Activated naive CD4-positive, alpha-beta T cell treated with anti-CD3 and anti-CD28 coated beads, Interleukin-2, amount 10 ng/mL, durations not matched to agents 7 days and 5 days (primary cell): ENCODE measurements at places on chromosomes 12 and 14.
A peak's percentile ranks its signal among the peaks of the same experiment; 100 is the strongest.

DNA sequence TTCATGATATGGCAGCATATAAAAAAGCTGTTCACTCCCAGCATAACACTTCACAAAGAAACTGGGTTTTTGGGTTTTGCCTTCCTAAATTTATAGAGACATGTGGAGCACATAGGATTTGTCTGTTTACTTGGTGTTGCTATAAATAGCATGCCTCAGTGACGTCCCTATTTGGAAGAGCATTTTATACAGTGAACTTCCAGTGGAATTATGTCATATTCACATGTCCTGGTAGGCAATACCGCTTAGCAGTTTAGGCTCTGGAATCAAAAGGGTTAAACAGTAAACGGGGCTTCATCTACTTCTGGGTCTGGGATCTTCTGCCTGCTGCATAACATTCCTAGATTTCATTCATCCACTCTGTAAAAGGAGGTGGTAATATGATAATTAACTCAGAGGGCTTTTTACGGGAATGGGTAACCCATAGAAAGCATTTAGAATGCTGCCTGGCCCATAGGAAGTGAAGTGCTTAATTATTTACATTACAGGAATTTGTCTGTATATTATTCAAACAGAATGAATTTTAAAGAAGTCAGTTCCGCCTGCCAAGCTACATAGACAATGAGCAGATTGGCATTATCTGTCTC is 396.1 kb downstream of the TMTC2 start:
- DNase-seq = no peak

DNA sequence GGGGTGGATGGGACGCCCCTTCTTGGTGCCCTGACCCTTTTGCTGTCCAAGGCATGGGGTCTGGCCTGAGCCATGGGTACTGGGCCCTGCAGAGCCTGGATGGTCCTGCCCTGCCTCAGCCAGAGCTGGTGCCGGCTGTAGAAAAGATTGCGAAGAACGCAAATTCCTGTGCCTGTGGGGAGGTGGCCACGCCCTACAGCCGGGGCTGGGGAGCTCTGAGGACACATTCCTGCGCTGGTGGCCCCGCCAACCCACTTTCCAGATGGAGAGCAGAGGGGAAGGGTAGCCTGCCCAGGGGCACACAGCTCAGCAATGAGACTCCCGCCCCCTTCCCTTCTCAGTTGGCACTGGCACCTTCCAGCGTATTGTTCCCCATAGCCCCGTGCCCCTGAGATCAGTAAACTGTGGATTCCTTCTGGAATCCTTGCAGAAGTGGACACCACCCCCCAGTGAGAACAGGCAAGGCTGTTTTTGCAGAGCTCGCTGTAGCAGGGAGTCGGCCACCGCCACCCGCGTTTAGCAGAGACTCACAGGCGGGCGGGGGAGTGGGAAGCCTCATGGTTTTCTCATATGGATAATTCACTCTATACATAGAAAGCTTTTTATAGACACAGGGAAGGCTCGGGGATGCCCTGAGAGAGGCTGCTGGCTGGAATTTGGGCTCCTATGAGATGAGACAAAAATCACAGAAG is 8.6 kb downstream of the INF2 start:
- DNase-seq = no peak

- peak; percentile 70 for DNase-seq
Observed at GRCh38 chr14:106879241-106879640, 1352.9 kb downstream of the TMEM121 start.

DNA sequence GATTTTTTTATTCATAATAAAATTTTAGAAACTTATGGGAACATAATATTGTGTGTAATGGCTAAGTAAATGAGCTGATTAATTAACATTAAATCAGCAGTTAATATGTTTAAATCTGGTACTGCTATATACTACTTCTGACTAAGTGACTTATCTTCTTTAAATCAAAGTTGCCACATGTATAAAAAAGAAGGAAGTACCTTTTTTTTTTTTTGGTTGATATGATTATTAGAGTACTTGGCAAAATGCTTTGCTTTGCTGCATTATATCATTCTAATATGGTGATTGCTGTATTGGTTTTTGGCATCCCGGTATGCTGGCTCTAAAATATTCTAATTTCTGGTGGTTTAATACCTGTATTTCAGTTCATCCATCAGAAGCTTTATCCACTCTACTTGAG is 319.1 kb upstream of the RGS6 start:
- DNase-seq = no peak

DNA sequence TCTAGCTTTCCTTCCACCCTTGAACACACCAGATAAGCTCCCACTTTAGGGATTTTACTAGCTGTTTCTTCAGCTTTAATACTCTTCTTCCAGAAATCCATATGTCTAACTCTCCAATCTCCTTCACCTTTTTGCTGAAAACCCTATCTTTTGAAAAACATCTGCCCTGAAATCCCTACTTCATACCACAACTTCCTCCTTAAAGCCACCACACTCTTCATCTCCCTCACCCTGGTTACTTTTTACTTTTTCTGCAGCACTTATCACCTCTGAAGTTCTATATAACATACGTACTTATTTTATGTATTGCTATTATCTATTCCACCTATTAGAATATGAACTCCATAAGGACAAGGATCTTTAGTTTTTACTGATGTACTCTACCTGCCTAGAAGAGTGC is 28.6 kb upstream of the PTPRQ start:
- DNase-seq = no peak

- no peak for DNase-seq
Observed at GRCh38 chr12:113418213-113418879, 3.8 kb upstream of the SDSL start.

DNA sequence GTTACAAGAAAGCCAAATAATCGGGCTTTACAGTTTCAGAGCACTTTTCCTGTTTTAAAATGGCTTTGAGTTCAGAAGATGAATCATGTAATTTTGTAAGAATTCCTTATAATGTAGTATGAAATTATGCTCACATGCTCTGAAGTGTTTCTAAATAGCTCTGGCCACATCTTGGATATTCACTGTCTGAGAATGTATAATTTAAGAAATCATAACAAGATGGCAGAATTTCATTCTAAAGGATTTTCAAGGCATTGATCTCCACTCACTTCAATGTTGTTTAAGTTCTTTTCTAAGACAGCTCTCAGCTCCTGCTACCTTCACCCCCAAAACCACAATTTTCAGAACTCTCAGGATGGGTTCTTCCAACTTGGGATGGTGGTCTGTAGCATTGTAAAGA is 180.1 kb downstream of the DACT1 start:
- no peak for DNase-seq

DNA sequence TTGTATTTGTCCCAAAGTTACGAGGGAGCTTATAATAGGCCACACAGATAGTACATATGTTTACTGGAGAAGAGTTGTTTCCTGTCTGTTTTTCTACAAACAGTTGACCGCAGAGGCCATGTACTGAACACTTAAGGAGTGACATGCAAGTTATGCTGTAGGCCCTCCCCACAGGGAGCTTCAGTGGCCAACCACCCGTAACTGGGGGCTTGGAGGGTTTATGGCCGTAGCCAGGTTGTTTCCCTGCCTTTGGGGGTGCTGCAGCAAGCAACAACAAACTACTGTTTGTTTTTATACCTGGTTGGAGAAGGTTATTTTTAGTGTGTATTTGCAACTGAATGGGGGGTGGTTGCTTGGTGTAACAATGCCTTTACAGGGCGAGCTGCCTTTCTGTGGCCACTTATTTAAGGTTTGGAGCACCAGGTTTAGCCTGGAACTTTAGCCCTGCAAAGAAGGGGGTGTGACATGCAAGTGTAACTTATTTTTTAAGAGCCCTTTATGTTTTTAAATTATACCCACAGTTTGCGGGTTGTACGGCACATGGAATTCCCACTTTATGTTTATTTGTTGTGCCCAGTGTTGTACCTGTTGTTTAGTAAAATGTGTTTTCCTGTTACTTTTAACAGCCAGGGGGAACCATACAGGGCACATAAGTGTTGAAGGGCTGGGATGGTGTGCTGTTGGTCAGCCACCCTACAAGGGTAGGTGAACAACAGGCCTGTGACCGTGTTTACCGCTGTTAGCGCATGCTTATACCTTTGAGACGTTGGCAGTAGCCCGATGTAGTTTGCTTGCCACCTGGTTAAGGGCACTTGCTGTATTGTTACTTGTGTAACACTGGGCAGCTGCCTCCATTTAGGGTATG is 29.9 kb upstream of the G2E3 start:
- no peak for DNase-seq

- no peak for DNase-seq
Observed at GRCh38 chr12:6725350-6725749, 1.5 kb downstream of the COPS7A start.

DNA sequence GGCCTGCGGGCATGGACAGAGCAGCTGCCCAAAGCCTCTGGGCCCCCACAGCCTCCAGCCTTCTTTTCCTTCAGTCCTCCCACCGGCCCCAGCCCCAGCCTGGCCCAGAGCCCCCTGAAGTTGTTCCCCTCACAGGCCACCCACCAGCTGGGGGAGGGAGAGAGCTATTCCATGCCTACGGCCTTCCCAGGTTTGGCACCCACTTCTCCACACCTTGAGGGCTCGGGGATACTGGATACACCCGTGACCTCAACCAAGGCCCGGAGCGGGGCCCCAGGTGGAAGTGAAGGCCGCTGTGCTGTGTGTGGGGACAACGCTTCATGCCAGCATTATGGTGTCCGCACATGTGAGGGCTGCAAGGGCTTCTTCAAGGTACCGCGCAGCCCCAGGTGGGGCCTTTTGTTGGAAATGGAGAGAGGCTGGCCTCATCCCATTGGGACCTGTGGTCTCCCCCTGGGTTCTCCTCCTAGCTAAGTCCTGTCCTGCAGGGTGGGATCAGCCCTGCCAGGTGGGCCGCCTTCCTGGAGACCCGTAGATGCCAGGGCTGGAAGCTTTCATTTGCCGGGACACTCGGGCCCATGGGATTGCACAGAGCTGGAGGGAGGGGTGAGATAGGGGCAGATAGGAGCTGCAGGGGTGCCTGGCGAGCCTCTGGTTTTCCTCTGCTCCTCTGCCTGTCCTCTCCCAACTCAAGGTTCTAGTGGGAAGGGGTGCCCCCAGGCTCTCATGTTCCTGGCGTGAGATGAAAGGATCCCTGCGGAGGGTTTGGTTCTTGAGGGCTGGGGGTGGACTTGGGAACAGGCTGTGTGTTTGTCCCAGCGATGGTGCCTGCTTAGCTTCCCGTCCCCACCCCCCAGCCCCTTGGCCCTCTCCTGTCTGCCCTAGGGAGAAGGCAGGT is 3.8 kb downstream of the NR4A1 start:
- no peak for DNase-seq

DNA sequence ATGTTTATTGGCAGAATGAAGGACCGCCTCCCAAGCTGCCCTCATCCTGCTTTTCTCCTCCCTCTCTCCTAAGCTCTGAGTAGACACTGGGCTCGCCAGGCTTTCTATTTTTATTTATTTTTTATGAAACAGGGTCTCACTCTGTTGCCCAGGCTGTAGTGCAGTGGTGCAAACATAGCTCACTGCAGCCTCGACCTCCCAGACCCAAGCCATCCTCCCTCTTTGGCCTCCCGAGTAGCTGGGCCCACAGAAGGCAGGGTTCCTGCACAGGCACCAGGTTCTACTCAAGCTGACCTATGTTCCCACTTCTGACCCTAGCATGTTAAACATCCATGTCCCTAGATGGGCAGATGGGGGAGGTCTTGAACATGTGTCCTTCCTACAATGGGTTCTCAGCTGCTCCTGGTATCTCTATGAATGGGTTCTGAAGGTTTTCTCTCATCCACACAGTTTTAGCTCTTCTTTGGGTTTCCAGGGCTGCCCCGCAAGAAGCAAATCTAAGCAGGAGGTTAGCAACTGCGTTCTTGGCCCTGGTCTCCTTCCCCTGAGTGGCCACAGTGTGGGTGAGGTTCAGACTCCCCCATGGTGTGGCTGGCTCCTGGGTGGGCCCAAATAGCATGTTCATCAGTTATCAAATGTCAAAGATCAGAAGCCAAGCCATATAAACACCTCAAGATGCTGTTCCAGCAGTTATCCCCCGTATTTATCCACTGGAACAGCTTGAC is 167.3 kb downstream of the ZFP36L1 start:
- DNase-seq = no peak

DNA sequence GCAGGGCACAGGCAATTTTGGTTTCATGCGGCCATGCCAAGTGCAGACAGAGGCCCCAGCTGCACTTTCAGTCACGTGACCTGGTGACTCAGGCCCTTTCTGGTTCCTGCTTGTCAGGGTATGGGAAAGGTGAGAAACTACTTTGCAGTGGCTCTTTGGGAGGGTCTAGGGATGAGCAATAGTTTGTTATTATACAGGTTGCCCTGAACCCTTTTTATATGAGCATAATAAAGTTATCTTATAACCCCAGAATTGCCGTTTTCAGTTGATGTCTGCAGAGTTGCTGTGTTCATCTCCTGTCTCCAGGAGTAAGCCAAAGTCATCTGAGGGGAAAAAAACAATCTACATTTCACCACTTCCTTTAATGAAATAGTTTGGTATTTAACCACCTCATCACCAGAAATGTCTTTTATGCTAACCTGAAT is 30.9 kb upstream of the EMP1 start:
- DNase-seq = peak; percentile 86

DNA sequence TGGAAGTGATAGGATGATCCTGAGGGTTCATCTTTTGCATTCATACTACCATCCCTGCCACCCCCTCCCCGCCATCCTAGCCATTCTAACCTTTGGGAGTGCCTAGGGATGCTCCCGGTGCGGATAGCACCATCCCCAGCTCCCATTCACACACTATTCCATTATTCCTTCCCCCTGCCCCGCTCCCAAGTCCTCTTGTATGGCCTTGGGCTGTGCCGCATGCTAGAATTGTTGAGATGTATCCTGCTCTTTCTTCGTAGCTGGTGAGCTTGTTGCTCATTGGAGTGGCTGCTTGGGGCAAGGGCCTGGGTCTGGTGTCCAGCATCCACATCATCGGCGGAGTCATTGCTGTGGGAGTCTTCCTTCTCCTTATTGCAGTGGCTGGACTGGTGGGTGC is 644 bp downstream of the TSPAN31 start:
- no peak for DNase-seq

DNA sequence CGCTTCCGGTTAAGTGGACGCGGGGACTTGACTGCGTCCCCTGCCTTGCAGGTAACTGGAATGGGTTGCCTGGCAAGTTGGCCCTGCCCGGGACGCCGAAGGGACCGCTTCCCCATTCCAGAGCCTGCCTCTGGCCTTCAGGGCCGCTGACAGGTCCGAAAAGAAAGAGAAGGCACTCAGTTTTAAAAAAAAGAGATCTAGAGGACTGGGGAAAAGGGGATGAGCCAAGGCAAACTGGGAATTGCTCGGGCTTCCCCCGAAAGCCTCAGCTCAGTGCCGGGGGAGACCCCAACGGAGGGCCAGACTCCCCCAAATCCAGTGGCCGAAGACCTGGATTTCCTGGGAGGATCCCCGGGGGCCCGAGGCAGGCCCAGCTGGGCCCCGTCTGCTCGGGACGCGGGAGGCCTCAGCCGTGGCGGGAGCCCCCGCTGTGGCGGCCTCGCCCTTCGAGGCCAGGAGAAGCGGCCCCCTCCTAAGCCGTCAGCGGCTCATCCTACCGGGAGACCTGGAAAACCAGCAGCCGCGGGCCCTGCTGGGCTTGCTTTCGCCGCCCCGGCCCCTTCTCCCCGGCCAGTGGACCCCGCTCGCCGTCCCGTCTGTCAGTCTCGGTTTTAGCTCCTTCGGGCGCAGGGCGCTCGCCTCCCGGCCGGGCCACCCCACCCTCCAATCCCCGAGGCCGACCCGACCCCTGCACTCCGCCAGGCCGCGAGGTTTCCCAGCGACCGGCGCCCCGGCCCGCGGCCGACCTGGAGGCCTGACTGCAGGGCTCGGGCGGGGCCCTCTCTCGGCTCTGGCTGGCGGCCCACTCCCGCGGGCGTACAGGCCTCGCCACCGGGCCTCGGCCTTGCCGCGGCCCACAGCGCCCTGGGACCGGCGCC is 12.5 kb downstream of the OTX2 start:
- no peak for DNase-seq
